Psoas muscle (tissue), 8 donors: ENCODE measurements at places on chromosomes 13 and 19. TPM values are rescaled to one million over a fixed set of nuclear protein-coding genes. Genes with fewer than 3 reads are reported as not detected.

GRCh38 chr13:86757236-86757978 is 913.8 kb upstream of the SLITRK5 start:
- no peak for DNase-seq
- H3K27me3 ChIP-seq = no peaks in the 10 kb centered on the region
- no peak overlapping the region for H3K4me3 ChIP-seq
- H3K4me1 ChIP-seq = no peaks in the 10 kb centered on the region
- H3K36me3 ChIP-seq = no peaks in the 10 kb centered on the region

DNA sequence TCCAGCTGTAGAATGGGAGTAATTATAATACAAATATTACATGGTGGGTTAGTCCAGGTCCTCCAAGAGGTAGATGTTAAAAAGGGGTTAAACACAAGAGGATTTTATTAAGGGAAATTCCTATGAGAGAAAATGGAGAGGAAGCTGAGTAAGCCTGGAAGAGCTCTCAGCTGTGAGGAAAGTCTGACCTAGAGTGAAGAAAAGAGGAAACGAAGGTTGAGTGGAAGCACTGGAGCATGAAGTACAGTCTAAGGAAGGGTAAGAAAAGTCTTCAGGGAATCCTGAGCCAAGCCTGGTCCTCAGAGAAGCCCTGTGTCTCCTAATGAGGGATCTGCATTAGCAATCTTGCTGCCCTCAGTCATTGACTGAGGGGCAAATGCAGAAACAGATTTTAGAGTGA is 506.2 kb downstream of the GPC5 start:
- no peak overlapping the region for H3K27ac ChIP-seq
- H3K4me1 ChIP-seq = no peaks in the 10 kb centered on the region
- DNase-seq = no peak
- no peaks in the 10 kb centered on the region for H3K27me3 ChIP-seq

GRCh38 chr19:11494634-11495285 is 10.9 kb downstream of the ZNF653 start:
- no peak overlapping the region for H3K4me3 ChIP-seq
- no peak for DNase-seq
- no peaks in the 10 kb centered on the region for H3K27me3 ChIP-seq
- no peak overlapping the region for H3K27ac ChIP-seq
- no peaks in the 10 kb centered on the region for H3K4me1 ChIP-seq

- peaks cover 39% of the 10 kb centered on the region for H3K4me1 ChIP-seq
- peak; percentile 98 for DNase-seq
- peak within 1 kb of the TSS; percentile 79 for H3K4me3 ChIP-seq
- H3K27ac ChIP-seq = peak within 1 kb of the TSS; percentile 88
These were observed at the start of gene MRPL34 for GRCh38 chr19:17305517-17306284. Gene MRPL34, plus strand, starts transcription at chr19:17305872. Its CDS starts 21 bp downstream, at chr19:17305893.

- H3K27me3 ChIP-seq = no peaks in the 10 kb centered on the region
- DNase-seq = no peak
- no peaks in the 10 kb centered on the region for H3K36me3 ChIP-seq
- H3K4me1 ChIP-seq = no peaks in the 10 kb centered on the region
- H3K4me3 ChIP-seq = no peak overlapping the region
These were observed 214.7 kb upstream of the MIR17HG start for GRCh38 chr13:91132786-91133185.

DNA sequence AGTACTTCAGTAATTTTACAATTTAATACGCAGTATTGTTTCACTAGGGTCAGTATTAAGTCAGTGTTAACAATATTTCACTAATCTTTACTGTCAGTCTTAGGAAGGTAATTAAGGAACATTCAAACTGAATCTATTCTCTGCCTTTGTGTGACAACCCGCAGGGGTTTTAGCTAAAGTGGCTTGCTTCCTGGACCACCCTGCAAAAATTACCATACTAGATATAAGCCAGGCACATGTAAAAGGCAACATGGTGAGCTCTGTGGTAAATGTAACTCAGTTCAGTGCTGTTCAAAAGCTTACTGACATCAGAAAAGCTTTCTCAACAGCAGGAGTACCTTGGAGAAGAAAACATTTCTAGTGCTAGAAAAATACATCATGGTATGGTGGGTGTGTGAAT is 116.7 kb downstream of the FREM2 start:
- no peaks in the 10 kb centered on the region for H3K36me3 ChIP-seq
- H3K27ac ChIP-seq = no peak overlapping the region
- no peak for DNase-seq
- H3K4me1 ChIP-seq = no peaks in the 10 kb centered on the region
- no peaks in the 10 kb centered on the region for H3K27me3 ChIP-seq
- no peak overlapping the region for H3K4me3 ChIP-seq

DNA sequence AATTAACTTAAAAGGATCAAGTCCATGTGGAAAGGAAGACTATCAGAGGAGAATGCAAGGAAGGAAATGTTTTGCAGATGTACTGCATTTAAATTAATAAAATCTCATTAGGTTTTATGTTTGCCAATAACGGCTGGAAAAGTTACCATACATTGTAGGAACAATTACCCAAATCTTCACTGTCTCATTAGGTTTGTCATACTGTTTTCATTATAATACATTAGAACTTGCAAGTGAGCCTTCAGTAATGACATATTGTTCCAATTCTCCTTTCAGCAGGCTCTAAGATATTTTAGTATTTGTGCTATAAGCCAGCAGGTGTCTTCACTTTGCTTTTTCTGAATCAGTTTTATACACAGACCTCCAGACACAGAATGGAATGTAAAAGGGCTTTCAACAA is 661.6 kb upstream of the KLHL1 start:
- DNase-seq = no peak
- no peaks in the 10 kb centered on the region for H3K36me3 ChIP-seq
- H3K4me3 ChIP-seq = no peak overlapping the region
- H3K27ac ChIP-seq = no peak overlapping the region
- no peaks in the 10 kb centered on the region for H3K4me1 ChIP-seq

DNA sequence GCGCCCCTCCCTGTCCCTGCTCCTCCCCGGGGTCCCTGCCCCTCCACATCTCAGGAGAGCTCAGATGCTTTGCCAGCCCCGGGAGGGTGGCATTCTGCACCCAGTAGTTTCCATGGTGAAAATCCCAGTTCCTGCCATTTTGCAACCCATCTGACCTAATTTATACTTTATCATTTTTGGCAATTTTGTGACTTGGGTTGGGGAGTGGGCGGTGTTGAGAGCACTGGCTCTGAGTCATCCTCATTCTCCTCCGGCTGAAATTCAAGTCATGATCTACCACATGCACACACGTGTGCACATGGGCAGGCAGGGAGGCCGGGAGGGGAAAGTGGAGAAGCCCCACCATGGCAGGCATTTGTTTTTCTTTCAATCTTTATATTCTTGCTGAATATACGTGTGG is 208.6 kb downstream of the URI1 start:
- no peak for DNase-seq
- H3K27ac ChIP-seq = no peak overlapping the region
- no peak overlapping the region for H3K4me3 ChIP-seq
- no peaks in the 10 kb centered on the region for H3K27me3 ChIP-seq

GRCh38 chr19:8635422-8635821 is 5.0 kb downstream of the NFILZ start:
- DNase-seq = no peak
- H3K36me3 ChIP-seq = no peaks in the 10 kb centered on the region
- no peaks in the 10 kb centered on the region for H3K27me3 ChIP-seq
- no peak overlapping the region for H3K4me3 ChIP-seq

DNA sequence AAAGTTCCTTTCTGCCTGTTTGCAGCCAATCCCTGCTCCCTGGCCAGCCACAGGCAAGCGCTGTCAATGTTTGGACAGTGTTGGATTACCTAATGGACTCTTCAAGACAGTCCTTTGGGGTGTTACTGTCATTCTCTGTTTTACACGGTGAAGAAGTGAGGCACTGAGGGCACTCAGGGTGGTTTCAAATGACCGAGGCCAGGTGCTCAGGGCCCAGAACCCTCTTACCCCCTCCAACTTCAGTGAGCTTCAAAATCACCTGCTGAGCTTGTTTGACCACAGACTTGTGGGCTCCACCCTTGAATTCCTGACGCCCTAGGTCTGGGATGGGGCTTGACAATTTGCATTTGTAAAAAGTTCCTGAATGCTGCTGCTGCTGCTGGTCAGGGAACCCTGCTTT is 97.9 kb downstream of the GGACT start:
- no peak overlapping the region for H3K4me3 ChIP-seq
- no peaks in the 10 kb centered on the region for H3K4me1 ChIP-seq
- no peak overlapping the region for H3K27ac ChIP-seq
- DNase-seq = no peak

DNA sequence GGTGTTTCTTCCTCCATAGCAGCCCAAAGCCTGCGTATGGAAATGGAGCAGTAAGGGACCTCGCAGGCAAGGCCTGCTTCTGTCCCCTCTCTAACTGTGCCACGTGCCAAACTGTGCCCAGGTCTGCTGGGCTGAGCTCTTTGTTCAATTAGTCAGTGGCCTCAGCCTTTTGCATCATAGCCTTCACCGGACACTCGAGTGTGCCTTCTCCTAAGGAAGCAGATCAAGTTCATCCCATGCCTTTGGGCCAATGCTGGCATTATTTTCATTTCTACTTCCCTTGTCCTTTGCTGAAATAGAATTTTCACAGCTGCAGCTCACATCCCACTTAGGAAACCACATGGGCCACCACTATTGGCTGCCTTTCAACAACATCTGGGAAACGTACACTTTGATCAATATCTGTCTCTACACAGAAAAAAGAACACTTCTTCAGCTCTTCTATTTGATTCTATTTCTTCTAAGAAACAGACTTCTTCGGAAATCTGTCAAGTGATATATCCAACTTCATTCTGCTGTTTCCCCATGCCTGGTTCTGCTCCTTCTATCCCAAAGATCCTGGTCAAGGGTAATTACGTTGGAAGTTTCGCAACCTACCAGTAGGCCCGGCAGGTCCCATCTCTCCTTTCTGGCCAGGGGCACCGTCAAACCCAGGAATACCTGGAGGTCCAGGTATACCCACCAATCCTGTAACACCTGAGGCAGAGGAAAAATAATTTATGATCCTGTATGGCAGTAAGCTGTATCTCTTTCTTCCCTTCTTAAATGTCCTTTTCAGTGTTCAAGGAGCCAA is 143.9 kb downstream of the COL4A1 start:
- H3K36me3 ChIP-seq = peaks cover 70% of the 10 kb centered on the region
- no peak overlapping the region for H3K4me3 ChIP-seq
- no peaks in the 10 kb centered on the region for H3K27me3 ChIP-seq
- H3K27ac ChIP-seq = no peak overlapping the region
- no peak for DNase-seq

DNA sequence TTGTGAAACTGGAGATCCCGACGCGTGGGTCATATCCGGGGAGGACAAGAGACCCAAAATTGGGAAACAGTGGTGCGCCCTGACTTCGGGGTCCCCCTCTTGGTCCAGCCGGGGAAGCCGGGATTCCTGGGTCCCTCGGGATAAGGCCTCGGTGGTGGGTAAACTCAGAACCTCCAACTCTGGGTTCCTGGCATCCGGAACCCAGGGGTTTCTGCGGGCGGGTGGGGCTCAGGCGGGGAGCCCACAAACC is 688 bp downstream of the ZFP36 start:
- peak overlapping the region; percentile 96 for H3K27ac ChIP-seq
- peaks cover 17% of the 10 kb centered on the region for H3K36me3 ChIP-seq
- no peak for DNase-seq
- peaks cover 28% of the 10 kb centered on the region for H3K4me1 ChIP-seq

DNA sequence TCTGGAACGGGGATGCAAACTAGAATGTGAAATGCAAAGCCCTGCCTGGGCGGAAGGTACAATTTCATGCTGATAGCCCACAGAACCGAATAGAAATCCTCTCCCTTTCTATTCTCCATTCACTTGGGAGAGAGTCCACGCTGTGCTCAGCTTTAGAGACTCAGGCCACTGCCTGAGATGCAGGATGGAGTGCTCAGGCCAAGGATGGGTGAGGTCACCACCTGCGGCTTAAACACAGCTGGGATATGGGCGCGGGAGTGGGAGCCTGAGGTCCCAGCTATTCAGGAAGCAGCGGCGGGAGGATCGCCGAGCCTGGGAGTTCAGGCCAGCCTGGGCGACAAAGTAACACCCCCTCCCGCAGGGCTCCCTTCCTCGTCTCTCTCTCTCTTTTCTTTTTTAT is 446 bp upstream of the ZNF83 start:
- H3K36me3 ChIP-seq = no peaks in the 10 kb centered on the region
- no peaks in the 10 kb centered on the region for H3K4me1 ChIP-seq
- no peak overlapping the region for H3K27ac ChIP-seq
- peaks cover 11% of the 10 kb centered on the region for H3K27me3 ChIP-seq
- DNase-seq = no peak

DNA sequence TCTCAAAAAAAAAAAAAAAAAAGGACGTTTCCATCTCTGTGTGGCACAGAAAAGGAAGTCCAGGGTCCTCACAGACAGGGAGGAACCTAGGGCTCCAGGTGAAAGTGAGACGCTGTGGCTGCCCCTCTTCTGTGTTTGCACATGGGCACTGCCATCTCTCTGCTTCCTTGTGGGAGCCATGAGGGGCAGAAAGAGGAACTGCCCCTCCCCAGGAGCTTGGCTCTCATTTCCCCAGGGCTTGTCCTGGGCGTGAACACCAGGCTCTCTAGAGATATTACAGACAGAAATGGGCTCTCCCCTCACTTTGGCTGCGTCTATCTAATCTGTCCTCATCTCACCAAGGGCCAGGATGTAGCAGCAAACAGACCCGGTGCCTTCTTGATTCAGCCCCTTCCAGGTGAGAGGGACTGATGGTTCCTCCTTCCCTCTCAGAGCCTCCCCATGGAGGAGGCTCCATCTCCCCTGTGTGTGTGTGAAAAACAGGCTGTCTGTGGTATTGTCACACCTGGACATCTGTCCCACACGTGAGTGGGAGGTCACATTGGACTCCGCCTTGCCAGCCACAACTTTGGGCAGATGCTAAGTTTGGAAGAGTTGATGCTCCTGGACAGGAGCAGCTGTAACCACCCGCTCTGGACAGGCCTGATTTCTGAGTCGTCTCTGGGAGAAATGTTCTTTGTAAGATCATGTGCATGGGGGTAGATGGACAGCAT is 840 bp upstream of the LILRA4 start:
- no peak for DNase-seq
- H3K27me3 ChIP-seq = no peaks in the 10 kb centered on the region
- no peak overlapping the region for H3K27ac ChIP-seq
- H3K4me1 ChIP-seq = no peaks in the 10 kb centered on the region

- no peak for DNase-seq
- H3K27ac ChIP-seq = no peak overlapping the region
- no peaks in the 10 kb centered on the region for H3K4me1 ChIP-seq
- no peak overlapping the region for H3K4me3 ChIP-seq
- H3K36me3 ChIP-seq = no peaks in the 10 kb centered on the region
- H3K27me3 ChIP-seq = no peaks in the 10 kb centered on the region
These were observed 53.8 kb downstream of the SLC6A16 start for GRCh38 chr19:49271080-49271753.

SPRED3 gene
- 1.8 TPM for total RNA-seq

CYP2A7 gene
- total RNA-seq = not detected

ATXN8OS gene
- total RNA-seq = not detected

PLIN4 gene
- 146 TPM for total RNA-seq

IL17D gene
- total RNA-seq = 3.0 TPM

CCDC194 gene
- total RNA-seq = not detected

MAMSTR gene
- 38.4 TPM for total RNA-seq

SOX21 gene
- not detected for total RNA-seq

ZNF723 gene
- not detected for total RNA-seq
